Natural killer cell treated with Interleukin-12 subunit alpha and Interleukin-12 subunit beta and Interleukin-15 and Interleukin-18, amount 100 ng/mL, for 72 hours (primary cell): ENCODE measurements at places on chromosomes 16 and 17.

DNA sequence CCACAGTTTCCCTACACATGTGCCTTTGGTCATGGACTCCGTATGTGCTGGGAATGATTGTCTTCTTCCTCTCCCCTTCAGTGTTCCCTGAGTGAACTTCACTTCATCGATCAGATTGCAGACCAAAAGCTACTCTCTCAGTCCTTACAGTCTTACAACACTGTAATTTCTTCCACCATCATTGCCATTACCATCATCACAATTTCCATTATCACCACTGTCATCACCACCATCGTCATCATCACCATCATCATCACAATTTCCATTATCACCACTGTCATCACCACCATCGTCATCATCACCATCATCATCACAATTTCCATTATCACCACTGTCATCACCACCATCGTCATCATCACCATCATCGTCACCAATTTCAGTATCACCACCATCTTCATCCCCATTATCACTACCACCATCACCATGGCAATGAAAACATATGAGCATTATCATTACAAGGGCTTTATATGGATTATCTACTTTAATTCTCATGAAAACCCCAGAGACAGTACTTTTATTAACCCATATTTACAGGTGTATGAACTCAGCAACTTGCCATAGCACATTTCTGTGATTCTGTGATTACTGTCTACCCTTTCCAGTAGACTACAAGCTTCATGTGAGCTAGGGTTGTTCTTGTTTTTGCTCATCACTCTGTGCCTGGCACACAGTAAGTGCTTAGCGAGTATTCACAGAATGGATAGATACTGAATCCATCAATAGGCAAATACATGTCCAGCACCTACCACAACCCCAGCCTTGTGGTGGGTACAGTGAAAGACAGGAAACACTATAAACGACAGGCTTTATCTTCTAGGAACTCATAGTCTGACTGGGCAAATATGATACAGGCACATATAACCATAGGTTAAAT is 327.0 kb downstream of the XYLT1 start:
- H3K27ac ChIP-seq, result no peak overlapping the region
- H3K4me1 ChIP-seq, result no peaks in the 10 kb centered on the region
- no peak for DNase-seq
- H3K27me3 ChIP-seq, result no peaks in the 10 kb centered on the region
- no peaks in the 10 kb centered on the region for H3K36me3 ChIP-seq
- H3K4me3 ChIP-seq, result no peak overlapping the region

DNA sequence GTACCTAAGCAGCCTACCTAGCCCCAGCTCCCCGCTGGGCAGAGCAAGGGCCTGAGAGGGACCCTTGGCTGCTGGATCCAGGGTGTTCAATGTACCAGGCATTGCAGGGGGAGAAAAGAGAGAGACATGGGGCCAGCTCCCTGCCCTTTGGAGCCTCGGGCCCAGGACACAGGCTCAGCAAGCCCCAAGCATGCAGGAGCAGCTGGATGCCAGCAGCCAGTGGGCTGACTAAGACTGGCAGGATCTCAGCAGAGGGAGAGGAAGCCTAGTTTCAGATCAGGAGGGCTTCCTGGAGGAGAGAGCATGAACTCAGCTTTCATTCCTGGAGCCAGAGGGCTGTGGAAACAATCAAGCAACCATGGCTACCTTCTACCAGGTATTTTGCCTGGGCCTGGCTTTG is 82.0 kb upstream of the NKD1 start:
- no peaks in the 10 kb centered on the region for H3K36me3 ChIP-seq

- peaks cover 8% of the 10 kb centered on the region for H3K36me3 ChIP-seq
- no peak for DNase-seq
- peak overlapping the region; percentile 63 for H3K4me3 ChIP-seq
- no peaks in the 10 kb centered on the region for H3K27me3 ChIP-seq
- H3K4me1 ChIP-seq, result peaks cover 22% of the 10 kb centered on the region
These were observed 15.1 kb downstream of the GSDMB start for GRCh38 chr17:39903158-39903884.

DNA sequence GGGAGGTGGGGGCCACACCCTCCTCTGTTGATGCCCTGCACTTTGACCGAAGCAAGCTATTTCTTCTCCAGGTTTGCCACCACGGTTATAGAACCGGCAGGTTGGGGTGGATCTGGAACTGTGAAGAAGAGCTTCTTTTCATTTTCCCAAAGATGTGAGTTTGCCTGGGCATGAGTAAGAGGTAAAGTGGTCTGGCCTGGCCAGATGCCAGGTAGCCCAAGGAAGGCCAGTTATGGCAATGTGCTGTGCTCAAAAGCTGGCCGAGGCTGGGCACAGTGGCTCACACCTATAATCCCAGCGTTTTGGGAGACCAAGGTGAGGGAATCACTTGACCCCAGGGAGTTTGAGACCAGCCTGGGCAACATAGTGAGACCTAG is 18.7 kb downstream of the ATP6V0D1 start:
- H3K27ac ChIP-seq, result no peak overlapping the region
- peaks cover 41% of the 10 kb centered on the region for H3K4me1 ChIP-seq
- no peaks in the 10 kb centered on the region for H3K36me3 ChIP-seq
- no peak overlapping the region for H3K4me3 ChIP-seq
- DNase-seq, result no peak

- H3K36me3 ChIP-seq, result peaks cover 4% of the 10 kb centered on the region
- no peak for DNase-seq
- no peak overlapping the region for H3K4me3 ChIP-seq
- no peak overlapping the region for H3K27ac ChIP-seq
- H3K27me3 ChIP-seq, result peaks cover 38% of the 10 kb centered on the region
These were observed 4.4 kb downstream of the TMEM92 start for GRCh38 chr17:50278526-50279180.
